Epithelial cell of umbilical artery (primary cell): ENCODE measurements at places on chromosomes 2 and 18. TPM values are rescaled to one million over a fixed set of nuclear protein-coding genes. Genes with fewer than 3 reads are reported as not detected.

Gene PLGLB1
- 0.15 TPM in 1 of 2 replicates, not detected in the other for total RNA-seq

Gene SPHKAP
- total RNA-seq, result under 0.01 TPM in 1 of 2 replicates, not detected in the other

Gene ANO7
- total RNA-seq, result 0.15 and 0.65 TPM in 2 replicates

Gene CHRND
- total RNA-seq, result not detected in 2 replicates

Gene PXDN
- 200 and 217 TPM in 2 replicates for total RNA-seq

Gene NMUR1
- total RNA-seq, result under 0.01 TPM in 1 of 2 replicates, not detected in the other

Gene PRPF40A
- 141 and 151 TPM in 2 replicates for total RNA-seq

Gene CELF4
- total RNA-seq, result not detected in 2 replicates

Gene TDRD15
- total RNA-seq, result under 0.01 TPM in 1 of 2 replicates, not detected in the other

Gene CNTNAP5
- total RNA-seq, result not detected in 2 replicates

Gene CPLX4
- total RNA-seq, result not detected in 2 replicates

Gene MITD1
- total RNA-seq, result 30.9 and 43.3 TPM in 2 replicates

Gene RAB12
- total RNA-seq, result 73.1 and 88.5 TPM in 2 replicates

Gene TUBB8B
- not detected in 2 replicates for total RNA-seq

Gene UGGT1
- 73.1 and 84.2 TPM in 2 replicates for total RNA-seq

Gene DSC3
- 0.61 and 1.3 TPM in 2 replicates for total RNA-seq

Gene UGT1A7
- total RNA-seq, result not detected in 2 replicates

Gene RAD51AP2
- total RNA-seq, result not detected in 2 replicates

Gene ING5
- 18.8 and 23.3 TPM in 2 replicates for total RNA-seq

Gene DSEL
- total RNA-seq, result 6.2 and 7.1 TPM in 2 replicates

Gene SCYGR4
- not detected in 2 replicates for total RNA-seq

Gene BMP10
- total RNA-seq, result not detected in 2 replicates

Gene PLEK
- total RNA-seq, result under 0.01 TPM in 2 replicates

Gene UPP2
- not detected in 2 replicates for total RNA-seq

Gene PIEZO2
- total RNA-seq, result 0.32 and 2.6 TPM in 2 replicates

Gene ICOS
- total RNA-seq, result not detected in 2 replicates

Gene SERPINB7
- total RNA-seq, result under 0.01 and 0.30 TPM in 2 replicates

Gene POLE4
- 18.5 and 20.1 TPM in 2 replicates for total RNA-seq

Gene LBX2
- 1.6 and 1.7 TPM in 2 replicates for total RNA-seq

Gene LDLRAD4
- 0.65 and 3.0 TPM in 2 replicates for total RNA-seq

Gene SLC23A3
- 0.65 and 1.1 TPM in 2 replicates for total RNA-seq

Gene SKA1
- 14.6 and 20.2 TPM in 2 replicates for total RNA-seq

Gene FLACC1
- under 0.01 and 0.61 TPM in 2 replicates for total RNA-seq
